ENCODE measurements at places on chromosomes 4 and X. TPM values are rescaled to one million over a fixed set of nuclear protein-coding genes. Genes with fewer than 3 reads are reported as not detected.

GRCh38 chr4:39932776-39933402 is 44.8 kb downstream of the PDS5A start:
- DNase-seq = no peak

GRCh38 chr4:130257271-130257670 is 1161.3 kb downstream of the C4orf33 start:
- no peak for DNase-seq

GRCh38 chr4:176319704-176320339 is at the start of gene SPCS3:
Gene SPCS3, plus strand, starts transcription at chr4:176319966. Its CDS starts 111 bp downstream, at chr4:176320077.
- DNase-seq = peak; percentile 98

- DNase-seq = no peak
Measured at GRCh38 chr4:89949782-89950387, 55.2 kb downstream of the MMRN1 start.

- DNase-seq = peak; percentile 69
Measured at GRCh38 chrX:31483336-31483735, 411.5 kb upstream of the FTHL17 start.

GRCh38 chr4:159506801-159507517 is 404.1 kb downstream of the RAPGEF2 start:
- no peak for DNase-seq

- no peak for DNase-seq
Measured at GRCh38 chrX:126552313-126553022, at the start of gene DCAF12L1. Gene DCAF12L1, minus strand, starts transcription at chrX:126552814. Its CDS starts 206 bp downstream, at chrX:126552608.

- no peak for DNase-seq
Measured at GRCh38 chr4:5970381-5971077, 47.7 kb downstream of the C4orf50 start.

- no peak for DNase-seq
Measured at GRCh38 chrX:20499763-20500162, 233.1 kb upstream of the RPS6KA3 start.

GRCh38 chr4:6402566-6403399 is 69.6 kb downstream of the PPP2R2C start:
- no peak for DNase-seq

DNA sequence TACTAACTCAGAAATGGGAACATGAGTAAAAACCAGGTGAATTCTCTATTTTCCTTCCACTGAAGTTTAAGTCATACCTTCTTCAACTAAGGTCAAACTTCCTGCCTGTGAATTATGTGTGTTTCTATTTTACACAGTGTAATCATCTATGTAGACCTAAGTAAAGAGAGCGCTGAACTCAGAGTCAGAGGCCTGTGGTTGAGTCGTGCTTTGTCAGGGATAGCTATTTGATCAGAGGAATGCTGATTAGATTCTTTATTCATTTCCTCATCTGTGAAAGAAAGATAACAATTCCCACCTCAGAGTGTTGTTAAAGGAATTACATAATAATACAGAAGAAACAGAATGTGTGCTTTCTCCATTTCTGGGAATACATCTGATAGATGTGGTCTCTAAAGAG is 654.1 kb downstream of the STIM2 start:
- DNase-seq = no peak

- no peak for DNase-seq
Measured at GRCh38 chr4:65535113-65535512, 135.2 kb downstream of the EPHA5 start.

DNA sequence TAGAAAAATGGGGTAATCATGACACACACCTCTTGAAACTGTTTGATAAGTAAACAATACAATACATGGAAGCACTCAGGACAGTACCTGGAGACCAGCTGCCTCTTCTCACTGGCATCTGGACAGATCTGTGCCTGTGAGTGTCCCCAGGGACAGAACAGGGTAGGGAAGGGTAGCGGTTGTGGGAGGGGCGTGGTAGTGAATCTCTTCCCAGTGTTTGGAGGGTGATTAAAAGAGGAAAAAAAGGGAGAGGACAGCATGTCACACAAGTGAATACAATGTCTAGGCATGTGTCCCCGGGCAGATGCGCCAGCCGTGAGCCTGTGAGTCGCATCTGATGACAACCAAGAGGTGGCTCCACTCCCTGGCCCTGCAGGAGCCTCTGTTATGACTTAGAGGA is 138.8 kb upstream of the MSX1 start:
- no peak for DNase-seq

DNA sequence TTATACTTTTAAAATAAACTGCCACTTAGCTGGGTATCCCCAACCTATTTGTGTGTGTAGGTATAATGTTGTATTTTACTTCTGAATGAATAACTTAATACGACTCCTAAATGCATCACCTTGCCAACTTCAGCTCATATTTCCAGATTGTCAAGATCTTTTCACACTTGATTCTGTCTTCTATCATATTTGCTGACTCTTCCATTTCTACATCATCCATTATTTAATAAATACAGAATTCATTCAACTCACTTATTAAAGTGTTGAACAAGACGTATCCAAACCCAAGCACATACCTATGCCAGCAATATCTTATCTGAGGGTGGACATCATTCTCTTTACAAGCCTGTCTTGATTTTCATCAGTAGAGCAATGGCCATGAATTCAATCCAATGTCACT is 91.2 kb upstream of the FAM47C start:
- no peak for DNase-seq

DNA sequence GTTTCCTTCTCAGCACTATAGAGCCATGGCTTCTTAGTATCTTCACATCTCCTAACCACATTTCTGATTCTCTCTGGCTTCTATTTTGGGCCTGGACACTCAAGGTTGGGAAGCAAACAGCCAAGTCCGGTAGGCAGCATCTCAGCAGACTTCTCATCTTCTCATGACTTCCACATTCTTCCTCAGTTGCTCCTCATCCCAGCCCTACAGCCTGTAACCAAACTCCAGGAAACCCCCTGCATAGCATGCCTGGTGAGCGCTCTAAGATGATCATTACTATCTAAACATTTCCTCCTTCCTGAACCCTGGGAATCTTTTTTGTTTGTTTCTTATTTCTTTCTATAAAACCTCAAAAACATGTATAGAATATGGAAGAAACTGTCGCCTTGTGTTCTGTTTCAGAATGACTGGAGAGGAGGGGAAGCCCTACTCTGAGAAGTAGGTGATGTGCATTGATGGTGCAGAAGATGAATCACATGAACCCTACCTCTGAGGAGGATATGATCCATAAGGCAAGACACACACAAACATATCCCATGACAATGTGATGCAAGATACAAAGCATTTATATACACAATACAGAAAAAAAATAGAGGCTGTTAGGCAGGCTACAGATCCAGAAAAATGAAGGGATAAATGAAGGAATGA is 219.8 kb upstream of the GYPA start:
- no peak for DNase-seq

DNA sequence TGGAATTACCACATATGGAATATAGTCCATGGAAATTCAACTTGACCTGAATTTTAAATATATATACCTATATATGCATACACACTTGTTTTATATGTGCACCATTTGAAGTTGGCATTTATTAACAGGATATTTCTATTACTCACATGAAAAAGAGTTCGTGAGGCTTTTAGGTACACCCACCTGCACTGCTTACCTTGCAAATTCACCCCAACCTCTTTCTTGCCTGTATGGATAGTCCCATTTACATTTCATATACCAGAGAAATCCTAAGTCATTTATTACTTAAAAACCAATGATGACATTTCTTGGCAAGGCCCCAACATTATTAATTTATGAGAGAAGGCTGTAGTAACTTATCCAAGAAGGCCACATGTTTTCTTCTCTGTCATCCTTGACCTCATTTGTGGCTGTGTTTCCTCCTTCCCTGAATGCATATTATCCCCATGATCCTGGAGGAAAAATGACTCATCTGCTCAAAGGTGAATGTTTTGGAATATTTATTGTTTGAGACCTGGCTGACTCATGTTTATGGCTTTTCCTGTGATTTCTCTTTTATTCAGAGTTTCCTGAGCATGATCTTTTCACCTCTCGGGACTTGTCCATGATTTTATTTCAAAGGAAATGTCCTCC is 62.2 kb upstream of the FAM241A start:
- peak; percentile 44 for DNase-seq

Gene GLRA3
- not detected for total RNA-seq

Gene RTL3
- total RNA-seq = 1.3 TPM

Gene PNMA5
- not detected for total RNA-seq

Gene DDIT4L
- total RNA-seq = 9.6 TPM

Gene TMSB15B
- total RNA-seq = 0.47 TPM

Gene ETNPPL
- not detected for total RNA-seq

Gene TEX13B
- not detected for total RNA-seq

Gene SRPK3
- 252 TPM for total RNA-seq

Data from myocyte (in vitro differentiated cells).